CD4-positive, alpha-beta T cell (primary cell): ENCODE measurements at places on chromosomes 4 and X. TPM values are rescaled to one million over a fixed set of nuclear protein-coding genes. Genes with fewer than 3 reads are reported as not detected.

- no peak for DNase-seq
- H3K36me3 ChIP-seq: peaks cover 71% of the 10 kb centered on the region
- H3K4me1 ChIP-seq: no peaks in the 10 kb centered on the region
- H3K27ac ChIP-seq: no peak overlapping the region
- no peak overlapping the region for H3K4me3 ChIP-seq
Measured at GRCh38 chrX:19358521-19358920, 14.8 kb downstream of the PDHA1 start.

GRCh38 chr4:8547108-8547911 is 32.9 kb upstream of the GPR78 start:
- H3K27ac ChIP-seq: no peak overlapping the region
- no peak for DNase-seq
- no peaks in the 10 kb centered on the region for H3K27me3 ChIP-seq

GRCh38 chr4:181213551-181213950 is 1029.7 kb upstream of the TENM3 start:
- DNase-seq: no peak
- H3K4me1 ChIP-seq: no peaks in the 10 kb centered on the region
- H3K36me3 ChIP-seq: no peaks in the 10 kb centered on the region
- H3K27ac ChIP-seq: no peak overlapping the region
- H3K4me3 ChIP-seq: no peak overlapping the region

GRCh38 chrX:68749426-68749825 is 79.4 kb upstream of the EFNB1 start:
- H3K36me3 ChIP-seq: no peaks in the 10 kb centered on the region
- no peaks in the 10 kb centered on the region for H3K4me1 ChIP-seq
- no peak overlapping the region for H3K27ac ChIP-seq
- H3K4me3 ChIP-seq: no peak overlapping the region

Gene TLR7
- not detected for total RNA-seq

- peaks cover 2% of the 10 kb centered on the region for H3K27me3 ChIP-seq
- H3K27ac ChIP-seq: no peak overlapping the region
- no peak overlapping the region for H3K4me3 ChIP-seq
- DNase-seq: no peak
- H3K36me3 ChIP-seq: no peaks in the 10 kb centered on the region
- H3K4me1 ChIP-seq: no peaks in the 10 kb centered on the region
Measured at GRCh38 chr4:52298444-52298843, 247.3 kb downstream of the SPATA18 start.

Gene NSUN7
- total RNA-seq: 0.39 TPM

Gene TMEM150C
- total RNA-seq: not detected

Gene HSD17B13
- 0.27 TPM for total RNA-seq
